Neural progenitor cell (in vitro differentiated cells): ENCODE measurements at places on chromosomes 16 and 17.

DNA sequence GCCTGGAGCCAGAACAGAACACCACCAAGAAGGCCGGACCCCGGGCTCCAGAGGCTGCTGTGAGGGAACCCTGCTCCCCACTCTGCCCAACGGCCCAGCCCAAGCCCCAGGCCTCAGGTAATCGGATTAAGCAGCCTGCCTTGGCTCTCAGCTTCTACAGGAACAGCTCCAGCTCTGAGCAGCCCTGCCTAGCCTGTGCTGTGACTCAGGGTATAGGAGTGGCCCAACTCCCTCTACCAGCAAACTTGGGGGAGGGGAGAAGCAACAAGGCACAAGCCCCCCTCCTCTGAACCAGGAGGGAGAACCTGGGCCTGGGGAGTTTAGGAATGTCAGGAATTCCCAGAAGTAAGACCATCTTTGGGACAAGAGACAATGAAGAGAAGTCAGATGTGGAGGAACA lies 849 bp upstream of the SOX15 start:
- peak overlapping the region; percentile 15 for H3K4me3 ChIP-seq
- peaks cover 3% of the 10 kb centered on the region for H3K36me3 ChIP-seq
- H3K27ac ChIP-seq, result peak overlapping the region; percentile 99
- H3K4me1 ChIP-seq, result peaks cover 40% of the 10 kb centered on the region

DNA sequence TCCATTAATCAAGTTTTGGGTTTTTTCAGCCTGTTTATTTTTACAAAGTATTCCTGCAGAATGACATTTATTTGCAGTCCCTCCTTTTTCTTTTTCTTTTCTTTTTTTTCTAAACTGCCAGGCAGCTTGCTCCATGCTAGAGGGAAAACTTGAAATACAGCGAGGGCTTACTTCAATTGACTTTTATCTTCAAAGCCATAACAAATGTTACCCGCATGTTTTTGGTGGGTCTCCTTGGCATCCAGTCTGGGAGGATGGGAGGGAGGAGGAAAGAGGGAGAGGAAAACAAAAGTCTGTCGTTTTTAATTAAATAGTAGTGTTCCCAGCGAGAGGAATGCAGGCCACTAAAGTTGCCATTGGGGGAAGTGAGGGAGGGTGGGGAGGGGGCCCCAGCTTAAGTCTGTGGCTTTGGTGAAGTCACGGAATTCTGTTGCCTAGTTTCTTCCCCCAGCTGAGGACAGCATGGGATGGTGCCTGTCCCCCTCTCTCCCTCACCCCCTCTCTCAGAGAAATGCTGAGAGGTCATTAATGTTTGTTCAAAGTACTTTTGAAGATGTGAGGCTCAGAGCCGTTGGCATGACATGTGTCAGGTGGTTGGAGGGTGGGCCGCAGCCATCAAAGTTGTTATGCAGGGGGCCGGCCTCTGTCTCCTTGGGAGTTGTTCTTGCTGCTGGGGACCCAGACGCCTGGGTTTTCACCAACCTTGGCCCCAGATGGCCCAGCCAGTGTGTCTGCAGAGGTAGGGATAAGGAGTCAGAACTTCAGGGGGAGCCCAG lies 2.9 kb downstream of the NKD1 start:
- no peak overlapping the region for H3K4me3 ChIP-seq
- no peaks in the 10 kb centered on the region for H3K36me3 ChIP-seq
- H3K4me1 ChIP-seq, result peaks cover 17% of the 10 kb centered on the region
- DNase-seq, result peak; percentile 58
- H3K27me3 ChIP-seq, result peaks cover 44% of the 10 kb centered on the region

- no peaks in the 10 kb centered on the region for H3K36me3 ChIP-seq
- peak; percentile 77 for DNase-seq
- H3K27me3 ChIP-seq, result no peaks in the 10 kb centered on the region
- H3K4me3 ChIP-seq, result peak overlapping the region; percentile 14
Measured at GRCh38 chr16:49757559-49758069, 98.3 kb downstream of the ZNF423 start.

GRCh38 chr17:68656666-68657065 lies 55.5 kb upstream of the FAM20A start:
- H3K4me1 ChIP-seq, result no peaks in the 10 kb centered on the region
- H3K27ac ChIP-seq, result no peak overlapping the region
- no peak for DNase-seq
- H3K4me3 ChIP-seq, result no peak overlapping the region

DNA sequence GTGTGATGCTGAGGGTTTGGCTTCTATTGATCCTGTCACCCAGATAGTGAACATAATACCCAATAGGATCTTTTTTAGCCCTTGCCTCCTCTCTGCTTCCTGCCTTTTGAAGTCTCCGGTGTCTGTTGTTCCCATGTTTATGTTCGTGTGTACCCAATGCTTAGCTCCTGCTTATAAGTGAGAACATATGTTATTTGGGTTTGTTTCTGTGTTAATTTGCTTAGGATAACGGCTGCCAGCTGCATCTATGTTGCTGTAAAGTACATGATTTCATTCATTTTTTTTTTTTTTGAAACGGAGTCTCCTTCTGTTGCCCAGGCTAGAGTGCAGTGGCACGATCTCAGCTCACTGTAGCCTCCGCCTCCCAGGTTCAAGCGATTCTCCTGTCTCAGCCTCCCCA lies 23.0 kb downstream of the DUS2 start:
- H3K27ac ChIP-seq, result no peak overlapping the region
- no peak overlapping the region for H3K4me3 ChIP-seq
- no peak for DNase-seq
- H3K4me1 ChIP-seq, result no peaks in the 10 kb centered on the region
- H3K27me3 ChIP-seq, result no peaks in the 10 kb centered on the region

- DNase-seq, result no peak
- H3K4me1 ChIP-seq, result no peaks in the 10 kb centered on the region
- no peaks in the 10 kb centered on the region for H3K36me3 ChIP-seq
- H3K27ac ChIP-seq, result no peak overlapping the region
Measured at GRCh38 chr16:64362193-64362592, 759.7 kb downstream of the CDH11 start.

GRCh38 chr17:49063652-49064051 lies 66.5 kb downstream of the IGF2BP1 start:
- no peaks in the 10 kb centered on the region for H3K36me3 ChIP-seq
- no peak overlapping the region for H3K27ac ChIP-seq
- peaks cover 15% of the 10 kb centered on the region for H3K4me1 ChIP-seq
- H3K27me3 ChIP-seq, result no peaks in the 10 kb centered on the region

DNA sequence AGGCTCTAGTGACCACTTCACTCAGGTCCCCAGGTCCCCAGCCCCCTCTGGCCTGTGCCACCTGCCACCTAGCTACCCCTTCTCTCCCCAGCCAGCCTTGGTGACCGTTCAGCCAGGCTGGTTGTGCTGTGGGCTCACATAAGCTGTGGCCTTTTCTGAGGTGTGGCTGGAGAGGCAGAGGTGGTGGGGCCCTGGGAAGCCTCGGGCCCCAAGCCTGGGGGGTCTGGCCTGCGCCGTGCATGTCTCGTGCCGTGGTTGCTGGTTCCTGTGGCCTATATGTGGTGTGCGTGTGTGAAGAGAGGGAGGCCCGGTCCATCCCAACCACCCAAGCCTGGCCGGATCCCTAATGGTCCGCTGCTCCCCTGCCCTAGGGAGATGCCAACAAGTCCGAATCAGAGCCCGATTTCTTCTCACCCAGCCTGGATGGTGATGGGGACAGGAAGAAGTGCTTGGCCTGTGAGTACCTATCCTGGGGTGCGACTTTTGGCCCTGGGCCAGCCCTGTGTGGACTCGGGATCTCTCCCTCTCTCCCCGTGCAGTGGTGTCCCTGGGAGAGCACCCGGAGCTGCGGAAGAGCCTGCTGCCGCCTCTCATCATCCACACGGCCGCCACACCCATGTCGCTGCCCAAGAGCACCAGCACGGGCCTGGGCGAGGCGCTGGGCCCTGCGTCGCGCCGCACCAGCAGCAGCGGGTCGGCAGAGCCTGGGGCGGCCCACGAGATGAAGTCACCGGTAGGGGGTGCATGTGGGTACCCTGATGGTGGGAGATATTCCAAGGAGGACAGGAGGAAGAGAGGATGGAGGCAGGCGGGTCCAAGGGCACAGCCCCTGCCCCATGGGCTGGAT lies 35.9 kb downstream of the CACNA1G start:
- no peaks in the 10 kb centered on the region for H3K27me3 ChIP-seq
- peaks cover 17% of the 10 kb centered on the region for H3K4me1 ChIP-seq
- H3K36me3 ChIP-seq, result no peaks in the 10 kb centered on the region
- no peak overlapping the region for H3K4me3 ChIP-seq

GRCh38 chr17:41860254-41860931 lies 4.8 kb downstream of the KLHL11 start:
- H3K4me3 ChIP-seq, result no peak overlapping the region
- H3K36me3 ChIP-seq, result no peaks in the 10 kb centered on the region
- H3K27me3 ChIP-seq, result no peaks in the 10 kb centered on the region
- H3K27ac ChIP-seq, result no peak overlapping the region

DNA sequence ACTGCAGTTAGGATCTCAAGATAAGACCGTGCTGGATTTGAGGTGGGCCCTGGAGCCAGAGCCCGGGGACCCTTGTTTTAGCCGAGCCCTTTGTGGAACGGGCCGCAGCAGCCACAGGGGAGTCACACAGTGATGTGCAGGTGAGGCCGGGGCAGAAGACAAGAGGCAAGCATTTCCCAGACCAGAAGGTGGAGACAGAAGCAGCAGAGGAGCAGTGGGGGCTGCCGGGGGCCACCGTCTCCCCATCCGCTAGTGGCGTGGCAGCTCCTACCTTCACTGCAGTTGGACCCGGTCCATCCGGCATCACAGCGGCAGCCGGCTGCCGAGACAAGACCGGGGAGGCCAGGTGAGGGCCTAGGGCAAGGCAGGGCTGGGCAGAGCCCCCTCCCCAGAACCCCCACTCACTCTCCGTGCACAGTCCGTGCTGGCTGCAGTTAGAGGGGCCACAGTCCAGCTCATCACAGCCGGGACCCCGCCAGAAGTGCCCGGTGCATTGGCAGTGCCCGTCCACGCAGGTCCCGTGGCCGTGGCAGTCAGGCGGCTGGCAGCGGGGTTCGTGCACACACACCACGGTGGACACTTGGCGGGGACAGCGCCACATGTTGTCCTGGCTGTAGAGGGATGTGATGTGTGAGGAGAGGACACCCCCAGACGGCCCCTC lies 6.0 kb downstream of the NAGPA start:
- DNase-seq, result no peak
- H3K36me3 ChIP-seq, result no peaks in the 10 kb centered on the region
- no peaks in the 10 kb centered on the region for H3K4me1 ChIP-seq
- H3K4me3 ChIP-seq, result no peak overlapping the region

DNA sequence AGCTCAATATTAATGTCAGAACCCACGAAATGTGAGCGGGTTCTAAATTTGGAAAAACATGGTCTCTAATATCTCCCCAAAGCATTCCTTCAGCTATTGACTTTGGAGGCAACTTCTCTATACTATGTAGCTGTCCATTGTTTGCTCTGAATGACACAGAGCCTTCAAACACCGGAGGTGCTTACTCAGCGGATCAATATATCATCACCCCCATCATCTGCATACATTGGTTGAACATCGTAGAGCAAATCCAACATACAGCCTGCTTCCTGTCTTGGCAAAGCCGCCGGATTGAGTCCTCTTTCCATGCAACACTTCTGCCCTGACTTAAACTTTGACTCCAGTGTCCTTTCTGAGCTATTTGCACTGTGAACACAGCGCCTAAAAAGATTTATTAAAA lies 61.3 kb downstream of the C17orf67 start:
- no peak overlapping the region for H3K27ac ChIP-seq
- DNase-seq, result no peak
- H3K4me3 ChIP-seq, result no peak overlapping the region

DNA sequence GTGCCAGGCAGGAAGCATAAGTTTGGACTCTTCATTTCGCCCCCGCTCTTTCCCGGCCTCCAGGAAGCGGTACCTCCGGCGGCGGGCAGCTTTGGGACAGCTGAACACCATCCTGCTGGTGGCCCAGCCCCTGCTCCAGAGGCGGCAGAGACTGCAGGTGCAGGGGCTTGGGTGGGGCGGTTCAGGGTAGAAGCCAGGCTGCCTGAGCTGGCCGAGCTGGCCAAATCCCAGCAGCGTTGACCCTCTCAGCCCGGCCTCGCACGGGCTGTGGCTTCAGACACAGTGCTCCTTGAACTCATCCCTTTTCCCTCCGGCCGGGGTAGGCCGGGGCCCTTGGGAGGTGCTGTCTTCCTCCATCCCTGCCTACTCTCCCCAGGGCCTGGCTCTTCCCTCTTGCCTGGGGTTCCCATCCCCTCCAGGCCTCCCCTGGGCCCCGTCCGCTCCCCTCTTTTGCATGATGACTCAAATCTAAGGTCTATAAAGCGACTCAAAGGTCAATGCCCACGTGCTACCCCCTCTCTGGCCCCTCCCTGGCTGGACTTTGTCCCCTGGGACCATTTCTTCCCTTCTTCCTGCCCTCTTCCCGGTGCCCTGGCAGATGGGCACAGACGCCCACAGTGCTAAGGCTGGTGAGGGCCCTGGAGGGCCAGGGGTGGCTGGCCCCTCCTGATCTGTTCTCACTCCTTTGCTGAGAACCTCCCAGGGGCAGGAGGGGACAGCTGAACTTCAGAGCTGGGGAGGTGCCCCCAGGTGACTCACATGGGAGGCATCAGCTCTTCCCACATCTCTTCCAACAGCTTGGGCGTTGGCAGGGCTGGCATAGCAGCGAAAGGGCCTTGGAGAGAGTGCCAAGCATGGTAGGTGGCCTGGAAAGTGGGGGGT lies 22.7 kb downstream of the MYO15B start:
- peaks cover 12% of the 10 kb centered on the region for H3K4me1 ChIP-seq
- H3K4me3 ChIP-seq, result no peak overlapping the region
- H3K27ac ChIP-seq, result no peak overlapping the region
- no peaks in the 10 kb centered on the region for H3K36me3 ChIP-seq
- no peaks in the 10 kb centered on the region for H3K27me3 ChIP-seq

GRCh38 chr16:14232106-14232864 lies 161.2 kb downstream of the MRTFB start:
- H3K27ac ChIP-seq, result no peak overlapping the region
- peaks cover 7% of the 10 kb centered on the region for H3K36me3 ChIP-seq
- H3K27me3 ChIP-seq, result no peaks in the 10 kb centered on the region
- no peak for DNase-seq

DNA sequence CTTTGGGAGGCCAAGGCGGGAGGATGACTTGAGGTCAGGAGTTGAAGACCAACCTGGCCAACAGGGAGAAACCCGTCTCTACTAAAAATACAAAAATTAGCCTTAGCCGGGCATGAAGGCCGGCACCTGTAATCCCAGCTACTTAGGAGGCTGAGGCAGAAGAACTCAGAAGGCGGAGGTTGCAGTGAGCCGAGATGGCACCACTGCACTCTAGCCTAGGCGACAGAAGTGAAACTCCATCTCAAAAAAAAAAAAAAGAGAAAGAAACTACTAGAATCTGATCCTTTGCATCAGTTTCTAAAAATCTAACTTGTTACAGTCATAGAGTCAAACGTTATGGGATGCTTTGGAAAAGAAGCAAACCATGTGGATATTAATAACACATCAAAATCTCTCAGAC lies 1.6 kb upstream of the PECAM1 start:
- no peaks in the 10 kb centered on the region for H3K4me1 ChIP-seq
- no peak overlapping the region for H3K27ac ChIP-seq
- H3K4me3 ChIP-seq, result no peak overlapping the region
- H3K27me3 ChIP-seq, result no peaks in the 10 kb centered on the region
- no peak for DNase-seq
- no peaks in the 10 kb centered on the region for H3K36me3 ChIP-seq

- H3K27me3 ChIP-seq, result no peaks in the 10 kb centered on the region
- H3K4me1 ChIP-seq, result peaks cover 13% of the 10 kb centered on the region
- DNase-seq, result peak; percentile 72
- no peaks in the 10 kb centered on the region for H3K36me3 ChIP-seq
Measured at GRCh38 chr17:32928586-32929535, 908 bp downstream of the TMEM98 start.
